Stimulated activated CD8-positive, alpha-beta memory T cell treated with anti-CD3 and anti-CD28 coated beads, Interleukin-12 subunit alpha, Interleukin-12 subunit beta, amount 100 ng/mL, for 1 hour (primary cell): ENCODE measurements at places on chromosomes 16 and 17.

DNA sequence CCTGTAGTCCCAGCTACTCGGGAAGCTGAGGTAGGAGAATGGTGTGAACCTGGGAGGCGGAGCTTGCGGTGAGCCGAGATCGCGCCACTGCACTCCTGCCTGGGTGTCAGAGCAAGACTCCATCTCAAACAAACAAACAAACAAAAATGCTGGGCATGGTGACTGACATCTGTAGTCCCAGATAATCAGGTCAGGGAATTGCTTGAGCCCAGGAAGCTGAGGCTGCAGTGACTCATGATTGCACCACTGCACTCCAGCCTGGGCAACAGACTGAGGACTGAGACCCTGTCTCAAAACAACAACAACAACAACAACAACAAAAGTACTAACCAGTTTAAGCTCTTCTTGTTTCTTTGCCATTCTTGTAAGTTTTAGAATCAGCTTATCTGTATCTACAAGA is 383.0 kb upstream of the PMFBP1 start:
- no peak for DNase-seq

GRCh38 chr16:65621640-65622039 is 499.8 kb upstream of the CDH11 start:
- no peak for DNase-seq

GRCh38 chr17:9132944-9133610 is 111.8 kb downstream of the NTN1 start:
- DNase-seq, result no peak

DNA sequence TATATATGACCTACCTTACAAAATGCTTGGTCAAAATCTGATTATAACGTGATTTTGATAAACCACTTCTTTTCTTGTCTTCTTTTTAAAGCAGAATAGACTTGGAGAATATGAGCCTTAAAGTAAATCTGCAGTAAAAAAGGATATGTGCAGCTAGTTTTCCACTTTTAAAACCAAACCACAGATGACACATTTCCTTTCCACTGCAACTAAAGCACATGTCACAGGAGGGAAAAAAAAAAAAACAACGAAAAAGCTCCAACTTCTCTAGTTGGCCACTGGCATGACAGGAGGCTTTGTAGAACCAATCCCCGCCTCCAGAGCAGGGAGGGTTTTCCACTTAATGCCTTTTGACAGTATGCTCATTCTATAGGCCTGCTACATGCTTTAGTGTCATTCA is at the start of gene EVI2A:
TSS of gene EVI2A (minus strand) at position 142 of the 400 bp plus-strand sequence. CDS start 2,609 bp downstream, outside the sequence.
- peak; percentile 71 for DNase-seq

GRCh38 chr17:3976675-3977171 is 12.5 kb upstream of the ATP2A3 start:
- DNase-seq, result no peak

DNA sequence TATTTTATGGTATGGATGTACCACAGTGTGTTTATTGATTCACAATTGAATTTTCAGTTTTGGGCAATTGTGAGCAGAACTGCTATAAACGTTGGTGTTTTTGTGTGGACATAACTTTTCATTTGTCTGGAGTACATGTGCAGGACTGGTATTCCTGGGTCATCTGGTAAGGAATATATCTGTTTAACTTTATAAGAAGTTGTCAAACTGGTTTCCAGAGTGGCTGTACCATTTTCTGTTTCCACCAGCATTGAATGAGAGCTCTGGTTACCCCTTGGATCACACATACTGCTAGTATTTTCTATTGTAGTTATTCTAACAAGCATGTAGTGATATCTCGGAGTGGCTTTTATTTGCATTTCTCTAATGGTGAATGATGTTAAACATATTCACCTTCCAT is 24.3 kb downstream of the TMEM238L start:
- DNase-seq, result no peak

DNA sequence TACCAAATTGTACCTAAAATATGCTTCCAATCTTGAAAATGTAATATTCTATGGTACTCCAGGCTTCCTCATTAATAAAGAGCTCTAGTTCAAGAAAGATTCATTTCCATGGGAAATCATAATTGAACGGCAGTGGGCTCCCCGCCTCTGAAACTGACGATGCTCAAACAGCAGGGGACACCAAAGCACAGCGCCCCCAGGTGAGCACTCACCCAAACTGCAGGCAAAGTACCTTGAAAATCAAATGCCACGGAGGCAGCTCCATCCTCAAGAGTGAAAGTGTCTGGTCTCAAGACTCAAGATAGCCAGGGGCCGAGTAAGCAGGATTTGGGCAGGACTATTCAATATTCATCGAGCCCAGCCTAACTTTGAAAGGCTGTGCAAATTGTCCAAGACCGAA is 217.4 kb upstream of the TNRC6C start:
- peak; percentile 10 for DNase-seq

DNA sequence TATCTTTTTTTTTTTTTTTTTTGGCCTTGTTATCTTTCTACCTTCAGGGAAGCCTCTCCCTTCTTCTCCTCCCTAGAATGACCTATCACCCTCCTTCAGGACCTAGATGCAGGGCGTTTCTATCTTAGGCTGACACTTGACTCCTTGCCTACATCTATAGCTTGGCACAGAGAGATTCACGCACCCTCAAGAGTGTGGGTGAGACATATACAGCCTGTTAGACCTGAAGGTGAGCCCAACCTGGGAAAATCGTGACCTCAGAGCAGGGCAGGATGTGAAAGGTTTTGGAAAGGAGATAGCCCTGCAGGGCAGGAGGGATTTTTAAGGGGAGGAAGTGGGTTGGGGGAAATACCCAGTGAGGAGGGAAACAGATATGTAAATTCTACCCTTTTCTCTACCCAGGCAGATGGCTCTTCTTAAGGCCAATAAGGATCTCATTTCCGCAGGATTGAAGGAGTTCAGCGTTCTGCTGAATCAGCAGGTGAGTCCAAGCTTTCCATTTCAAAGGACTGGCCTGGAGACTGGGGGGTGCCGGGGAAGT is at the start of gene AHSP:
TSS of gene AHSP (plus strand) at position 167 of the 541 bp plus-strand sequence. CDS start at position 407, 240 bp downstream.
- DNase-seq, result no peak

DNA sequence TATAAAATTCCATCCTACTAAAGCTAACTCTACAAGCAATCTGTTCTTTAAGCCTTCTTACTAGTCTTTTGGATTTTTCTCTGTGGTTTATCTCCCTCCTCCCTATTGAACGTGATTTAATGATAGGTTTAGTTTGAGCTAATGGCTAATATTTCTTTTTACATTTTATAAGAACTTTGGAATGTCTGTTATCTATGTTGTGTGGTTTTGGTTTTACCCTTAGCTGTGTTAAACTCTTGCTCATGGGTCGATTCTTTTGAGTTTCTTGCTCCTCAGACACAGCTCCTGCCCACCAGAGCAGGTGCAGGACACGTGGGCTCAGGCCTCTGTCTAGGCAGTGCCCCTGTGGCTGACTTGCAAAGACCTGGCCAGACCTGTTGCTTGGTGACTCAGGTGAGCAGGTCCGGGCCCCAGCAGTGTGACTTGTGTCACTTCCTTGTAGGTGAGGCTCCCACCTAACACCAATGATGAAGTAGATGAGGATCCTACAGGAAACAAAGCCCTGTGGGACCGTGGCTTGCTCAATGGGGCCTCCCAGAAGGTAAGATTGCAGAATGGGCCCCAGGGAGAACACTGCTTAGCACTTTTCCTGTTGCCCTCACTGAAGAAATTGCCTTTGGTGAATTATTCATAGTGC is 45.1 kb downstream of the SF3B3 start:
- DNase-seq, result no peak

GRCh38 chr16:26491101-26491670 is 575.5 kb upstream of the C16orf82 start:
- DNase-seq, result no peak

GRCh38 chr16:72927199-72928089 is 120.5 kb downstream of the ZFHX3 start:
- no peak for DNase-seq

GRCh38 chr17:44775838-44776621 is 17.2 kb downstream of the ADAM11 start:
- peak; percentile 10 for DNase-seq

GRCh38 chr16:2925951-2926649 is 14.4 kb downstream of the FLYWCH1 start:
- DNase-seq, result no peak

- DNase-seq, result no peak
Measured at GRCh38 chr16:87703835-87704375, 61.9 kb downstream of the KLHDC4 start.

- DNase-seq, result no peak
Measured at GRCh38 chr16:18983565-18984434, at the start of gene TMC7. Gene TMC7 (plus strand): TSS chr16:18983934. CDS start chr16:18984064, 130 bp downstream.

DNA sequence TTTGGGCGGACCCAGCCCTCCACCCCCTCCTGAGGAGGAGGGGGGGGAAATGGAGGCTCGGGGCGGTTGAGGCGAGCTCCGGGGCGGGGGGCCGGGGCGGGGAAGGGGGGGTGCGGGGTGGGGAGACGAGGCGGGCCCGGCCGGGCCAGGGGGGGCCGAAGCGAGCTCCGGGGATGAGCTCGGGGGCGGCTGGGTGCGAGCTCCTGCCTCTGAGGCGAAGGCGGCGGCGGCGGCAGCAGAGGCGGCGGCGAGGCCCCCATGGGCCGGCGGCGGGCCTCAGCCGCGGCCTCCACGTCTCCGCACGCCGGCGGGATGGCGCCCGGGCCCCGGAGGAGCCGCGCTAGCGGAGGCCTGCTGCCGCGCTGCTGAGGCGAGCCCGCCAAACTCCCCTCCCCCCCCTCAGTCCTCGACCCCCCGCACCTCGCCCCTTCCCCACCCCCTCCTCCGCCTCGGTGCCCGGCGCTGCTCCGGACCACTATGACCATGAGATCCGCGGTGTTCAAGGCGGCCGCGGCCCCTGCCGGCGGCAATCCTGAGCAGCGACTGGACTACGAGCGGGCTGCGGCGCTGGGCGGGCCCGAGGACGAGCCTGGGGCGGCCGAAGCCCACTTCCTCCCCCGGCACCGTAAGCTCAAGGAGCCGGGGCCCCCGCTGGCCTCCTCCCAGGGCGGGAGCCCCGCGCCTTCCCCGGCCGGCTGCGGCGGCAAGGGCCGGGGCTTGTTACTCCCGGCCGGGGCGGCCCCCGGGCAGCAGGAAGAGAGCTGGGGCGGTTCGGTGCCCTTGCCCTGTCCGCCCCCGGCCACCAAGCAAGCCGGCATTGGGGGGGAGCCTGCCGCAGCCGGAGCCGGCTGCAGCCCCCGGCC is 596 bp downstream of the MSL1 start:
- DNase-seq, result no peak

- DNase-seq, result no peak
Measured at GRCh38 chr16:17448640-17449638, 21.8 kb downstream of the XYLT1 start.

DNA sequence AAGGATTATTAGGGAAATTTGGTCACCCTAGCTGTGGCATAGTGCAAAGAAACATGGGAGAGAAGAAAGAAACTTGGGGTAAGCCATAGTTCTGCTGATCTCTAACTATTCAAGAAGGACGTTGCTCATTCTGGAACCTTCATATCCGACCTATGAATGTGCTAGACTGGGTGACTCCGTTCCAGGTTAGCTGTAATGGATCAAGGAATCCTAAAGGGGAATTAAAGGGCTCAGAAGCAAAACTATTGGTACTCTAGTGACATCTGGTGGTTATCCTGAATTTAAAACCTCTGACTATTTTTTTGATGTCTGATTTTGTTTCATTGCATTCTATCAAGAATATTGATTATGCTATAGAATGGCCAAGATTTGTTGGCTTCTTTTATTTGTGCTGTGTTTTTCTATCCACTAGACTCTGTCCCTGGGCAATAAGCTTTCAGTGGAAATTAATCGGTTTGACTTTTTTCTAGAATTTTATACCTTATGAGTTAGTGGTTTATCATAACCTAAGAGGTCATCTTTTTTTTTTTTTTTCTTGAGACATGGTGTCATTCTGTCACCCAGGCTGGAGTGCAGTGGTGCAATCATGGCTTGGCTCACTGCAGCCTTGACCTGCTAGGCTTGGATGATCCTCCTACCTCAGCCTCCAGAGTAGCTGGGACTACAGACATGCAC is 19.5 kb downstream of the PCTP start:
- DNase-seq, result no peak

DNA sequence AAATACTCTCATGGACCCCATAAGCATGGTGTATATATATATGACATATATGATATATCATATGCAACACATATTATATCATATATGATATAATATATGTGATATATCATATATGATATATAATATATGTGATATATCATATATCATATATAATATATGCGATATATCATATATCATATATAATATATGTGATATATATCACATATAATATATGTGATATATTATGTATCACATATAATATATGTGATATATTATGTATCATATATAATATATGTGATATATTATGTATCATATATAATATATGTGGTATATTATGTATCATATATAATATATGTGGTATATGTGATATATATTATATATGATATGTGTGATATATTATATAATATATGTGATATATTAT is 21.9 kb upstream of the MAPK3 start:
- no peak for DNase-seq

- DNase-seq, result no peak
Measured at GRCh38 chr16:27740496-27741201, 190.7 kb downstream of the KATNIP start.

DNA sequence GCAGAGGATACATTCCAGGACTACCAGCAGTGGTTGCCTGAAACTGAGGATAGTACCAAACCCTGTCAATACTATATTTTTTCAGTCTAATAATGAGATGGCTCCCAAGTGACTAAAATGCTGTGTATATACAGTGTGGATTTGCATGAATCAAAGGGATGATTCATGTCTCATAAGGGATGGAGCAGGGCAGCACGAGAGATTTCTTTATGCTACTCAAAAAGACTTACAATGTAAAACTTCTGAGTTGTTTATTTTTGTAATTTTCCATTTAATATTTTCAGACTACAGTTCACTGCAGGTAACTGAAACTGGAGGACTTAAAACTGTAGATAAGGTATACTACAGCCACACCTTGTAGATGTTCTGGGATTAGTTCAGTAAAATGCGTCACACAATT is 674.7 kb upstream of the SALL1 start:
- no peak for DNase-seq

- no peak for DNase-seq
Measured at GRCh38 chr16:14150796-14151195, 79.7 kb downstream of the MRTFB start.

- no peak for DNase-seq
Measured at GRCh38 chr17:9052921-9053320, 31.6 kb downstream of the NTN1 start.

DNA sequence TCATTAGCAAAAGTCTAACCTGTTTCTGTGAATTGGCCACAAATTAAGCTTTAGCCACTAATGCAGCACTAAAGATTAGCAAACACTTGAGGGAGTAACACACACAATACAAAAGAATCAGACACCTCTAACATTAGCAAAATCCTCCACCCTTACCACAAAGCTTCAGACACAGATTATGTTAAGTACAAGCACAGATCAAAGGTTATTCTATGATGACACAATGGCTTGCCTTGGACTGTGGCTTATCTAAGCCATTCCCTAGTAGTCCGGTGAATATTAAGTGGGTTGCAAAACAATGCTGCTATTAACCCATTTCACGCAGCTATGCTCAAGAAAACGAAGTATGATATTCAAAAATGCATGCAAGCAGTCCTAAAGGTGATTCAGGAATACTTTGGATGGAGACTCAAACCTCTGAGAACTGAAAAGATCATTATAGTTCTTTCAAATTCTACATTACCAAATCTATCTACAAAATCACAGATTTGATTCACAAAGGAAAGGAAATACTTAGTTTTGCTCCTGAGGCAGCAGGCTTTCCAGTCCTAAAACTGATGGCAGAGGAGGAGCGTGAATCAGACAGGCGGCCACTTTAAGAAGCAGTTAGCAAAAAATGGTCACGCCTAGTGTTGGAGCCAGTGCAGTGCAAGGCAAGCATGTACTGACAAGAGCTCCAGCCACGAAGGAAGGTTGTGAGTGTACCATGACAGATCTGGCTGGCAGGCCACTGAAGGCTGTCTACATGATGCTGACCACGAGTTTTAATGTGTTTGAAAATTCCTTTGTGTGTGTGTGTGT is 67.2 kb downstream of the PARN start:
- DNase-seq, result no peak

- DNase-seq, result no peak
Measured at GRCh38 chr17:60327134-60327900, 64.6 kb downstream of the USP32 start.
